ENCODE measurements at places on chromosomes 12 and 14.

GRCh38 chr12:89645434-89645833 lies 63.2 kb downstream of the ATP2B1 start:
- no peak for DNase-seq

- peak; percentile 59 for DNase-seq
Observed at GRCh38 chr14:35883677-35884293, 57.6 kb downstream of the BRMS1L start.

GRCh38 chr12:112906712-112907414 lies at the start of gene OAS1:
Gene OAS1 (plus strand): TSS chr12:112906962. CDS start chr12:112907040, 78 bp downstream.
- peak; percentile 7 for DNase-seq

- DNase-seq: peak; percentile 59
Observed at GRCh38 chr12:30823156-30823699, 68.5 kb upstream of the CAPRIN2 start.

GRCh38 chr12:108802101-108802961 lies 55.1 kb downstream of the SSH1 start:
- DNase-seq: peak; percentile 93

- no peak for DNase-seq
Observed at GRCh38 chr12:70275045-70275444, 31.8 kb downstream of the CNOT2 start.

- no peak for DNase-seq
Observed at GRCh38 chr14:90510159-90510558, 113.3 kb downstream of the CALM1 start.

GRCh38 chr12:102769323-102769916 lies 147.6 kb downstream of the PAH start:
- peak; percentile 68 for DNase-seq

GRCh38 chr12:104475271-104475670 lies 18.5 kb downstream of the CHST11 start:
- DNase-seq: no peak

DNA sequence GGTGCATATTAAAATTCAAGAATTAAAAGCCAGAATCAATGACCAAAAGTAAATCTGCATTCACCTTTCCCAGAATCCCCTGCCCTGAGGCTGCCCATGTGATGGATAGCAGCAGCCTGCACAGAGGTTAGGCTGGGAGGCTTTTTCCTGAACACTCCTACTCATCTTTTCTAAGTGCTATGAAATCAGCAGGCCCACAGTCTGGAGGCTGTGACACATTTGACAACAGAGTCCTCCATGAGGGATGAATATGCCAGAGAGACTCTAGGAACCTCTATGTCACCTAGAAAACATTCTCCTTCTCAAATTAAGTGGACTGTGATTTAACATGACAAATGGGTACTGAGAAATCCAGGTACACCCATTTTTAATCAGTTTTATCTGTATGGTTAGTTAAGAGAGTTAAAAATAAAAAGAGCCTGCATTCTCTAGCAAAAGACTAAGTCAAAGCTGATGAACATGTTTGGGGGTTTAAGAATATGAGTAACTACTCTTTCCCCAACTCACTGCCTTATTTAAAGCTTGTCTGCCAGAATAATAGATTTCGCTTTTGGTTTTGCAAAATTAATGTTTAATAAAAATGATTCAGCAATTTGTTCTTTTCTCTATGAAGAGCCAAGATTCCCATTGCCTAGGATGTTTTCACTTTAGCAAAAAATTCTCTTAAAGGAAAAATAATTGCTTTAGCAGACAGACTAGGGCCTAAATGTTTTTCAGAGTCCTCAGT lies 115.0 kb downstream of the RTN1 start:
- no peak for DNase-seq
